Stimulated activated CD4-positive, alpha-beta T cell treated with anti-CD3 and anti-CD28 coated beads, TNF-alpha, amount 100 ng/mL, for 48 hours (primary cell): ENCODE measurements at places on chromosomes 5 and 9.

DNA sequence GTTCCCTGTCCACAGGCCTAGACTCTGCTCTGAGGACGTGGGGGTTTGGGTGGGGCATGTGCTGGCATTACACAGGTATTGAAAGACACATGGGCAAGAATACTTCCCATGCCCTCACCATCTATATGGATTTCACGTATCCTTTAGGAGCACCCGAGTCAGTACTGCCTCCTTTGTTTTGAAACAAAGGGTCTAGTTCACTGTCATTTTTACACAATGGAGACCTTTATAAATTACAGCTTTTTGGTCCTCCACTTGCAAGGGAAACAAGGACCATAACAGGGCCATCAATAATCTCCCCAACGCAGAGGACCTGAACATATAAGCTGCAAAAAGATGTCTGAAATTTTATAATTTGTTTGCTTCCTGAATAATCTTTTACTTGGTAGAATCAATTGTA lies 24.9 kb upstream of the CRHBP start:
- no peak for DNase-seq

DNA sequence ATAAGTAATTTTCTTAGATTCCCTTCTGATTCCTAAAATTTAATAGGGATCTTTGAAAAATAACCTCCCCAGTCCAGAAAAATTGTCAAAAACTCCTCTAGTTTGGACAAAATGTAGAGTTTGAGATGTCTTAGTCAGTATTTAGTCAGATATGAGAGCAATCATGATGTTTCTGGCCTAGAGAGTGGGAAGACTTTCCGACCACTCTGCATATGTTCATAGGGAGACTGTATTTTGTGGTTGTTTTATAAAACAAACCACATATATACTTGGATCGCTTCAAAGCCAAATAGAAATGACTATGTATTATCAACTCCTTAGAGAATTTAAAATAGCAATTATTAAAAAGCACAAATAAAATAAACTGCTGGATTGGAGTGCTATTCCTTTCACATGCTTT lies 15.8 kb downstream of the ZFAND5 start:
- DNase-seq = no peak

- no peak for DNase-seq
These were observed 35.5 kb upstream of the EMB start for GRCh38 chr5:50476549-50476948.

DNA sequence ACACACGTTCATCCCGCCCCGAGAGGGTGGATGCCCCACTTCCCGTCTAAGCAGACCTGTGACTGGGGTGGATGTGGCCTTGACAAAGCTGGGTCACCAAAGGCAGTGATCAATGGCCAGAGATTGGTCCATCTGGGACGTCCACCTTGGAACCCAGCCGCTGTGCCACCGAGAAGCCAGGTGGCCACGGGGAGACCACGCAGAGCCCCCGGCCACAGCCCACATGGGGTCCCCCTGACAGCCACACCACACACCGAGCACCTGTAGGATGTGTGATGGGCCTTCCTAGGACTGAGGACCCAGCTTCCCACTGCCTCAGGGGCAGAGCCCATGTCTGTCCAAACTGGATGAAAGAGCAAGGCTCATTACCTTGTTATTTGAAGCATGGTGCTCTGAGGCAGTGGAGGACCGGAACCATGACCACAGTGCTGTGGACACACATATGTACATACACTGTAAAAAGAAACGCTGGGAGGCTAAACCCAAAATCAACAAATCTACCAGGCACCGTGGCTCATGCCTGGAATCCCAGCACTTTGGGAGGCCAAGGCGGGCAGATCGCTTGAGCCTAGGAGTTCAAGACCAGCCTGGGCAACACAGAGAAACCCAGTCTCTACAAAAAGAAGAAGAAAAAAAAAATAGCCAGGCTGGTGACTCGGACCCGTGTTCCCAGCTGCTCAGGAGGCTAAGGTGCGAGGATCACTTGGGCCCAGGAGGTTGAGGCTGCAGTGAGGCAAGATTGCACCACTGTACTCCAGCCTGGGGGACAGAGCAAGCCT lies 50.1 kb downstream of the MRPL36 start:
- DNase-seq = no peak

DNA sequence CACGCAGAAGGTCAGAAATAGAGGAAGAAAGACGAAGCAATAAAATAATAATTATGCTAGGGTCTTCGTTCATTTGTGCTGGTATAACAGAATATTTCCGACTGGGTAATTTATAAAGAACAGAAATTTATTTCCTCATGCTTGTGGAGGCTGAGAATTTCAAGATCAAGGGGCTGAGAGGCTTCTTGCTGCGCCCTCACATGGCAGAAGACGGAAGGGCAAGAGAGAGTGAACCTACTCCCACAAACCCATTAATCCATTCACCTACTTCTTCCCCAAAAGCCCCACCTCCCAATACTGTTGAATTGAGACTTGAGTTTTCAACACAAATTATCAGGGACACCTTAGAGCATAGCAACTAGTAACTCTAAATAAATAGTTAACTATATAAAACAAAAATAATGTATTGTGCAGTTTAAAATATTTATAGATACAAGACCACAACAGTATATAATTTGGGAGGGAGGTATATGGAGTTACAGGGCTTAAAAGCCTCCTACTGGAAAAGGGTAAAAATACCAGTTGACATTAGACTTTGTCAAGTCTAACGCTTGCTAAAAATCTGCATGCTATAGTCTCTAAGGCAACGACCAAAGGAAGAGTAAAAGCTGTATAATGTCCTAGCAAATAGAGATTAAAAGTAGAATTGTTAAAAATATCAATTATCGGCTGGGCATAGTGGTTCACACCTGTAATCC lies 40.3 kb upstream of the NAA35 start:
- peak; percentile 14 for DNase-seq

GRCh38 chr5:59568161-59568560 lies 325.4 kb downstream of the PDE4D start:
- no peak for DNase-seq

- DNase-seq = no peak
These were observed 99.6 kb upstream of the CAST start for GRCh38 chr5:96562614-96563013.

DNA sequence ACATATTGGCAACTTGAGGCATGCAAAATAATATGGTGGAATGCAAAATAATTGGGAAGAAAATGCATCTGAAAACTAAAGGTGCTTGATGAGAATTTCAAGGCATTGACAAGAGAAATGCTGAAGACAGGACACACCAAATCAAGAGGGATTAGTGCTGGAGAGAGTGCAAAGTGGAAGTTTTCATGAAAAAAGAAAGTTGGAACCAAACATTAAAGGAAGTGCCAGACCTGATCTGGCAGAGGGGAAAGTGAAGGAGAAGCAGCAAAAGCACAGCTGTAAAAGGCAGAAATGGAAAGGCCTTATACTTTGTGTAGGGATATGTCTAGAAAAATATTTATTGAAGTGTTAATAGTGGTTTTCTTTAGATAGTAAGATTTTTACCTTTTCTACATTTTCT lies 35.3 kb upstream of the FYB1 start:
- no peak for DNase-seq

GRCh38 chr9:121609822-121610637 lies 41.4 kb upstream of the DAB2IP start:
- DNase-seq = no peak

GRCh38 chr5:142611154-142611553 lies 74.7 kb downstream of the FGF1 start:
- peak; percentile 54 for DNase-seq

DNA sequence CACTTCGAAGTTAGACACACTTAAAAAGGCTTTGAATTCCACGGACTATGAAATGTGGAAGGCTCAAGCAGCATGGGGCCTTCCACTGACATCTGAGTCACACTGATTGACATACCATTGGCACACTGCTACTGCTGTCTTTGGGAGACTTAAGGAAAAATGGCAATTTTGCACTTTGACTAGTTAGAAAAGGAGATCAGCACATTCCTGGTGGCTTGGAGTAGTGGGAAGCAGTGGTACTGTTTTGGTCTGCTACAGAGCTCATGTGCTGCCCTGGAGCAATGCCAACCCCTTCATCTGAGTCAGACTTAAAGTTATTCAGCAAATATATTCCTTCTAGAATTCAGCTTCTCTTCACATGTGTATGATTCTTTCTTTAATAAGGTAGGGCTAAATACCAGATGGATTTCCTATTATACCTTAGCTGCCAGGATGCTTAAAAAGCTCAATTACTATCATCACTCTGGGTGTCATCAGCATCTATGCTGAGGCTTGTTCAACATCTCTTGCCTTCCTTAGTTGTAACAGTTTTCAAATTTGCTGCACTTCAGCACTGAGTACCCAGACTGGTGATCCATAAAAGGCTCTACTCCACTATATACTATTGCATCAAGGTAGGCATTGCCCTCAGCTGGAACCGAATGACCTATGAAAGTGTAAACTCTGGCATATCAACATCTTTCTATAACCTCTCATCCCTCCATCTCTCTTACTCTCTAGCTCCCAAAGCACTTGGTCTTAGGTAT lies 42.3 kb upstream of the MOCS2 start:
- DNase-seq = no peak

DNA sequence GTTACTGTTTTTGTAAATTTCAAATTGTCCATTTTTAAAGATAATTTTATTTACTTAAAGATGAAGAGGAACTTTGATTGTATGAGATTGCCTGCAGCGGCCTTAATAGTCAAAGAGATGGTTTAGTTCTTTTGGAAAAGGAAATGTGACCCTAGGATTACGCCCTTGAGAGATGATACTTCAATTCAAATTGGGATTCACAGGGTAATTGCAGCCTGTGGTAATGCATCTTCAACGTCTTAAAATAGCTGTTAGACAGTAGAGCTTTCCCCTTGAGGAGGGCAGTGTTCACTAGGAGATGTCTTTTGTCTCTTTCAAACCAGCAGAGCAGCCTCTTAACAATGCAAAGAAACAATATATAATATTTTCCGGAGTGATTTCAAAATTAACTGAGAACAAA lies 127.1 kb downstream of the TAF11L14 start:
- DNase-seq = no peak

DNA sequence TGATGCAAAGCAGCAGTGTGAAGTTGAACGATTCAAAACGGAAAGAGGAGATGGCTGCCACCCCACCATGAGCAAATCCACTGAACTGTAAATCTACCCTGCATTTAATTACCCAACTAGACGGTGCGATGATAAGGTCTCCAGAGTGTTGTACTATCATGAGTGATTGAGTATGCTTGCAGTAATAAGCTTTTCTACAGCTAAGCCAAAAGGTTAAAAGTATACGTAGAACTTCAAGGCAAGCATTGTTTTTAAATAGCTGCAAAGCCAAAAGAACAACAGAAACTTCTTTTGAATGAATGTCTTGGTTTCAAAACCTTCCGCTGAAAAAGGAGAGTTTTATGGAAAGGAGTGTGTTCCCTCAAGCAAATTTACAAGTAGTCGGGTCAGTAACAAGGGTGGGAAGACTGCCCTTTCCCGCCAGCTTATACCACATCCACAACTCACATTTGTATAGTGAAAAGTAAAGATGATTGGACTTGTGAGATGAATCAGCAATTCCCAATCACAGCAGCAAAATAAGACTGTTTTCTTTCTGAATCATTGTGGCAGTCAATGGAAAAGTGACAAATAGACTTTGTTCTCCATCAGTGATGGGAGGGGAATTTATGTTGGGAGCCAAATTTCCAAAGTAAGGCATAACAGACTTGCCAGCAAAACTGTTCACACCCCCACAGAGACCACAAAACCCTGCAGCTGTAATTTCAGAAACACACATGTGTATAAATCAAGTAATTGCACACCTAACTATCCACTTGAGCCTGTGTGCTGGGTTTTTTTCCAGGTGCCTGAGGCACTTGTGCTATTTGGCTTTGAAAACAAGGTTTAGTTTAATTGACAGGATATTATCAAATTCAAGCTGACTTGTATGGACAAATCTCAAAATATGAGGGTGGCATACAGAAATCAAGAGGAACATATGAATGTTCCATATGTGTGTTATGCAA lies 407.7 kb upstream of the GRAMD2B start:
- DNase-seq = no peak

DNA sequence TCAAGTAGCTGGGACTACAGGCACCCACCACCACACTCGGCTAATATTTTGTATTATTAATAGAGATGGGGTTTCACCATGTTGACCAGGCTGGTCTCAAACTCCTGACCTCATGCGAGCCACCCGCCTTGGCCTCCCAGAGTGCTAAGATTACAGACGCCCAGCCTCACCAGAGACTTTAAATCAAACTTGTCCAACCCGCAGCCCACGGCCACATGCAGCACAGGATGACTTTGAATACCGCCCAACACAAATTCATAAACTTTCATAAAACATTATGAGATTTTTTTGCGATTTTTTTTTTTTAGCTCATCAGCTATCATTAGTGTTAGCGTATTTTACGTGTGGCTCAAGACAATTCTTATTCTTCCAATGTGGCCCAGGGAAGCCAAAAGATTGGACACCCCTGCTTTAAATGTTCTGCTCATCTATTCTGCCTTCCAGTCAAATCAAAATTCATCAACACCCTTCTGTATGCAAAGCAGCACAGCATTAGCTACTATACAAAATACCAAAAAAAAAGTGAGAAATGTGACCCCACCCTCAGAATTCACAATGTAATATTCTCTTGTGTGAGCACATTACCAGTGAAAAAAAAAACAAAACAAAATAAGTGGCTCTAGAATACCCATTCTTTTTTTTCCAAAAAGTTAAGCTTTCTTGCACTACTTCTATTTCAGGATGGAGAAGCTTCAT lies 42.7 kb upstream of the CDC42SE2 start:
- DNase-seq = no peak

- no peak for DNase-seq
These were observed 837.8 kb upstream of the CDH6 start for GRCh38 chr5:30355675-30356074.

DNA sequence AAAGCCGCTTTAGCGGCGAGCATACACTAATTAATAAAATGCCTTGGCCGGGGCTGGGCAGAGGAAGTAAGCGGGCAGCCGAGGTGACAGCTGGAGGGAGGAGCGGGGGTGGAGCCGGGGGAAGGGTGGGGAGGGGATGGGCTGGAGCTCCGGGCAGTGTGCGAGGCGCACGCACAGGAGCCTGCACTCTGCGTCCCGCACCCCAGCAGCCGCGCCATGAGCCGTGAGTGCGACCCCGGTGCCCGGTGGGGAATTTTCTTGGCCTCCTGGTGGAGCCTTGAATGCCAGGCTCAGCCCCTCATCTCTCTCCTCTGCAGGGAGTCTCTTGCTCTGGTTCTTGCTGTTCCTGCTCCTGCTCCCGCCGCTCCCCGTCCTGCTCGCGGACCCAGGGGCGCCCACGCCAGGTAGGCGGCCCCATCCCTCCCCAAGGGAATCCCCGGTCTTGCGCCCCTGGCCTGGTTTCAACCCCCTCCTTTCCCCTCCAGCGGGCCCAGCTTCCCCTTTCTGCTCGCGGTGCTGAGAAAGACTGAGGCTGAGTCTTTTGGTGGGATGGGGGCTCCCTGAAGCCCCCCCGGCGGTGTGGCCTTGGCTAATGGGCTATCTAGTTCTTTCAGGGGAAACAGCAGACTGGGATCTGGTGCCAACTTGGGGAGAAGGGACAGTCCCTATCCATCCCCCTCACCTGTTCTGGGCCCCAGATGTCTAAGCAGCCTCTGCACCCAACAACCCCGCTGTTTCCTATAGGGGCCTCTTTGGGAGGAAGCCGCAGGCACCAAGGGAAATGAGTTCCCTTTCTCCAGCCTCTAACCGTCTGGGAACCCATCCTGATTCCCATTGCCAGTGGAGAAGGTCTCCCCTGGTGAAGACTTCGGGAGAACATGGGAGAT lies at the start of gene PTGS1:
PTGS1 (plus strand) TSS at position 156 of the 887 bp plus-strand sequence; CDS start at position 217, 61 bp downstream.
- no peak for DNase-seq

- DNase-seq = no peak
These were observed 603.6 kb downstream of the IRX1 start for GRCh38 chr5:4199049-4199841.
